ENCODE measurements at places on chromosomes 12 and 14.

- DNase-seq = no peak
Observed at GRCh38 chr12:6193853-6194815, 6.1 kb upstream of the CD9 start.

- DNase-seq = no peak
Observed at GRCh38 chr14:23131482-23131881, 12.4 kb upstream of the CEBPE start.

DNA sequence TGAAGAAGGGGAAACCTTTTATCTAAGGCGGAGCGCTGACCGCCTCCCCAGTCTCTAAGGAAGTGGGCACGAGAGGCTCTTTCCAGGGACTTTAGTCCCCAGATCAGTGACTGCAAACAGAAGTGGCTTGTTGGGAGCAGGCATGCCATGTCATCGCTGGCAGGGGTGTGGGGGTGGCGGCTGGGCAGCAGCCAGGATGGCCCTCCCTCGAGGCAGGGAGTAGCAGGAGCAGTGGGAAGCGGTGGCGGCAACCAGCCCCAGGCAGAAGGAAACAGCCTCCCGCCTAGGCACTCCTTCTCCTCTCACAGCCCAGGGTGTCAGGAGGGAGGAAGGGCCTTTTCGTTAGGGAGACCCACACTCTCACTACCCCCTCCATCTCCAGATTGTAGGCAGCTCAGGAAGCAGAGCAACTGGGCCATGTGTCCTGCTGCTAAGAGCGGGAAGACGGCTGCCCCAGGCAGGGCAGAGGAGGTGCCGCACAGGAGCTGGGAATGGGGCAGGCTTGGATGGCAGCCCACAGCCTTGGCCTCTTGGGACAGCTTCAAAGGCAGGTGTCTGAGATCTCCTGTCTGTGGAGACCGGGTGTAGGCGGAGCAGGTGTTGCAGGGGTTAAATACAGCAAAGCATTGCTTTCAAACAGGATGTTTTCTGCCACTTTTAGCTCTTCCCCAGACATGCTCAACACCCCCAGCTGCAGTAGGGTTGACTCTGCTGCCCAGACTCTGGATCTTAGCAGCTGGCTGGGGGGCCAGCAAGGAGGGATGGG is 21.8 kb downstream of the VDR start:
- no peak for DNase-seq

DNA sequence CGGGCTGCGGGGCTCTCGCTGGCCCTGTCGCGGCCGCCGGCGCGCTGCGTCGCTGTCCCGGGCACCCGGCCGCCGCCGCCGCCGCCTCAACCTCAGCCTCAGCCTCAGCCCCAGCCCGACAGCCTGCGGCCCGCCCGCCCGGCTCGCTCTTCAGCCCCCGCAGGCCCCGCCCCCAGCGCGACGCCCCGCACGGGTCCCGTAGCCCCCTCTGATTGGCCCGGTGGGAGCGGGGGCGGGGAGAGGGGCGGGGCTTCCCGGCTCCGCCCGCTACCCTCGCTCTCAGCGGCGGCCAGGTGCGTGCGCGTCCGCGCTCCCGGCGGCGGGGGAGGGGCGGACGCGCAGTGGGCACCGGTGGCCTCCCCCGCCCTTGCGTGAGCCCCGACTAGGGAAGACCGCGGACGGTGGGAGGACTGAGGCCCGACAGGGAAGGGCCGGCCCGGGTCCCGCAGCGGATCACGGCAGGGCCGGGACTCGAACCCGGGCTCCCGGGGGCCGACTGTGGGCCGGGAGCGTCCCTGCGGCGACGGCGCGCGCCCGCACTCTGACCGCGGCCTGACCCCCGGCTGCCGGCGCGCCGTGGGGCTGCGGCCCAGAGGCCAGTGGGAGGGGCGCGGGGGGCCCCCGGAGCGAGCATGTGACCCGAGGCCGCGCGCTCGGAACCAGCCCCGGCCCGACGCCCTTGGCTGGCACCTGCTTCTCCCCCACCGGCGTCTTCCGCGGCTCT is at the start of gene PPP1R13B:
Gene PPP1R13B, minus strand, starts transcription at position 125 of the 724 bp plus-strand sequence. CDS start 268 bp downstream, outside the sequence.
- DNase-seq = peak; percentile 87

- DNase-seq = no peak
Observed at GRCh38 chr14:103563844-103564505, 1.2 kb downstream of the COA8 start.

DNA sequence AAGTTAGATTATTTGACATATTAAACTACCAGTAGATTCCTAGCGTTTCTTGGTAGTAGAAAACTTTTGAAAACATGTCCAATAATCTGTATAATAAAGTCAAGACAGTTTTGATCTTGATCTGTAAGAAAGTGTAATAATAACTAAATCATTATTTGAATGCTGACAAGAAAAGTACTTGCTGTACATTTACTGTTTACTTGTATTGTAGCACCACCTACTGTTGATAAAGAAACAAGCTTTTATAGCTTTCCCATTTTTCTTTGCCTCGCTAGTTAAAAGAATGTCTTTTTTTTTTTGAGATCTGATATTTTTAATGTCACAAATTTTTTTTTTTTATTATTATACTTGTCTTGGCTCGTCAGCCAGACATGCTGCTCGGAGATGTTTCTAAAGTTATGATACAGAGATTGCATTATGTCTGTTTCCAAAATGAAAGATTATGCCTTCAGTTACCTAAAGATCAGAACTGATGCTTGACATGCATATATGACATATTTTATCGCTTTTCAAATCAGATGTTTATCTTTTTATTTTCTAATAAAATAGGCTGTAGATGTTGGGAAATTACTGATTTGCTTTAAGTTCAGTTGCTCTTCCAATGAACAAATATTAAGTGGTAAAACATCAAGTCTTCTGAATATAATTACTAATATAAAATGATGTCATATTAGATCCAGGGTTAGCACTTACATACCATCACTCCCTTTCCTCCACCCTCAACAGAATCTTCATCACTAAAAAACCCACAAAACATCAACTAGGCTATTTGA is 140.5 kb downstream of the AKAP6 start:
- DNase-seq = no peak

DNA sequence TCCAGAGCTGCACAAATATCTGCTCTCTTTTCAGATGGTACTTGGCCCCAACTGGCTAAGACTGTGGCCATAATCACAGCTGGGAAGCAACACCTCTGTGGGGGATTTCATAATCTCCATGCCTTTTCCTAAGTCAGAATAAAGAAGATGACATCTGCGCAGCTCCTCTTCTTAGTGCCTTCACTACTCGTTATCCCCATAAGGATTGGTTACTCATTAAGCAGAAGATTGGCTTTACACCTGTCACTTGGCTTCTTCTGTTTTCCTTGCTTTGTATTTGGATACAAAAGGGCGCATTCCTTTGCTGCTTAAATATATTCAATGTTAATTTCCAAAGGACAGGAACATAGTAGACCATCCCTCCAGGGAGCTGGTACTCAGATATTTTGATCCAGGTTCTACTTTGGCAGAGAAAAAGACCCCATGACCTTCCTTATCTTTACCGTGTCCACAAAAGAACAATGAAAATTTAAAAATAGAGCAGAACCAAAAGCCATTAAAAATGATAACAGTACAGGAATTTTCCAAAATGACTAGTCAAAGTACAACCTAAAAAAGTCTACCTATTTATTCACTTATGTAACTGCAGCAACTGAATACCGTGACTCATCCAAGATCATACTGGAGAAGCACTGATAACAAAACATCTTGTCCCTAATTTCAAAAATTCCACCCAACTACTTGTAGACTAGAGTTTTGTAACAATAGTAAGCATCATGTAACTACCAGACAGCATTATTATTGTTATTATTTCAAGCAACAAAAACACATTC is 352.3 kb upstream of the TMPO start:
- DNase-seq = no peak

DNA sequence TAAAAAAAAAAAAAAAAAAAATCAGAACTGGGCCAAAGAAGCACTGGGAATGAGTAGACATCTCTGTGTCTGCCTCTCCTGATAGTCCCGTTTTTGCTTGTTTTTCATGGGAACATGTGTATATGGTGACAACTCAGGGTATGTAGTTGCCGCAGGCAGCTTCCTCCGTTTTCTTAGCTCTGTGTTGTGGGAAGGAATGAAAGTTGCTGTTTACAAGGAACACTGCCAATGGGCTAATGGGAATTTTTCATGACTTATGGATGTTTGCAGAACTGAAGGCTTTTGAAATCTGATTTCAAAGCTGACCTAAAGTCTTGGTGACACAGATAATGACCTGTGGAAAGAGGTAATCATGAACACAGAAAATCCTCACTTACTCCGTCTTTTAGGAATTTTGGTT is 146.4 kb upstream of the BTG1 start:
- DNase-seq = no peak

DNA sequence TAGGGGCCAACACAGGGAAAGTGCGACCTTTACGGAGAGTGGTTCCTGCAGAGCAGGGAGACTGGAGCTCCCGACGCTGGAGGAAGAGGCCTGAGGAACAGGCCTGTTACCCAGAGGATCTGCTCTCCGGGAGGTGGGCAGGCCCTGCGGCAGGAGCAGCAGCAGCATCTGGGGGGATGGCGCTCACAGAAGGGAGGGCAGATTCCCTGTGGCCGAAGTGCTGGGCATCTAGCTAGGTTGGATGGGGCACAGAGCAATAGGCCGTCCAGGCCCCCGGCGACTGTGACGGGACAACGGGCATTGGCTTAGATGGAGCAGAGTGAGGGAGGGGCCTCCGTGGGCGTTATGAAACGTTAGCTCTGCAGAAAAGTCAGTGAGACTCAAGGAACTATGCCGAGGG is 135.6 kb downstream of the PIWIL1 start:
- DNase-seq = no peak

DNA sequence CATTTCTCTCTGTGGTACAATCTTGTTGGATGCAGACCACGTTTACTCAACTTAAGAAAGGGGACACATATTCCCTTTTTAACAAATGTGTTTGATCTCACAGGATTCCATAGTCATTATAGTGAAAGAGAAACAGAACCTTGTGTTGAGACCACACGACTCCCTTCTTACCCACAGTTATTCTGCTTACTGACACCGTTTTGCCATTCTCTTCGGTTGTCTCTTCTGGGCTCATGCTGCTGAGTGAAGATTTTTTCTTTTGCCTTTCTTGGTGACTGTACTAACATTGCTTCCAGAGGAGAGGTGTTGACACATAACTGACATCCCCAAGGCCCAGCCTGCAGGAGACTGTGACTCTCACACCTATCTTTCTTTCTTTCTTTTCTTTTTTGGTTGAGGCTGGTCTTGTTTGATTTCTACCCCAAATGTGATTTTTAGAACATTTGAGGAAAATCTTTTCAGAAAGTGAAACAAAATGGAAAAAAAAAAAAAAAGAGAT is 61.2 kb upstream of the OTOGL start:
- no peak for DNase-seq

DNA sequence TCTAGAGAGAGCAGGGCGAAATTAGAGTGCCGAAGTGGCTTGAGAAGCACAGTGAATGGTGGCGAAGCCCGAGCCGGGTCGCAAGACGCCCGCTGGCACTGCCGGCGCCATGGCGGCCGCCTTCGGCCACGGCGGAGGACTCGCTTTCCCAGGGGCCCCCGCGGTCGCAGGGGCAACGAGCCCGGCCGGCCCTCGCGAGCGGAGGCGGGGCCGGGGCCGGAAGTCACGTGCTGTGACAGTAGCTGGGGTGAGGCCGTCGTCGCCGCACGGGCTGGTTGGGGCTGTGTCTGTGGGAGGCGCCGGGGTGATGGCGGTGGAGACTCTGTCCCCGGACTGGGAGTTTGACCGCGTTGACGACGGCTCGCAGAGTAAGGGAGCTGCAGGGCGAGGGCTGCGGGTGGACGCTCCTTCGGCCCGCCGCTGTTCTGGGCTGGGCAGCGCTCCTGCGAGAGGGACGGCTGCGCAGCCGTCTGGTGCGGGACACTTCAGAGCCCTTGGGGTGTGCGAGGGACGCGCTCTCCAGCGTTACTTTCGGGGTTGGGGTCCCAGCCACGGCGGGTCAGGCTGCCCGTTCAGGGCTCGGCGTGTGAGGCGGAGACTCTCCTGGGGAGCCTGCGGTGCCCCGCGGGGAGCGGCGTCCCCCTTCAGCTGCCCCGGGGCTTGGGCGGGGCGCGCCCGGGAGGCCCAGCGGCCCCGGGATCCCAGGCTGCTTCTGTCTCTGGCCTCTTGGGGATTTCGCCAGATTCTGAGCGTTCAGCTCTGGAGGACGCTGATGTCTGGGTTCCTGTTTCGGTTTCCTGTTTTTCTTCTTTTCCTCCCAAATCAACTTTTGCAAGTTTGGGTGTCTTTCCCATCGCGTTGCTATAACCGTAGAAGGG is at the start of gene WASHC4:
Gene WASHC4, plus strand, starts transcription at position 238 of the 878 bp plus-strand sequence. Its CDS starts 70 bp downstream, at position 308.
- DNase-seq = peak; percentile 94

GRCh38 chr12:93500667-93501066 is 33.4 kb downstream of the MRPL42 start:
- DNase-seq = no peak

DNA sequence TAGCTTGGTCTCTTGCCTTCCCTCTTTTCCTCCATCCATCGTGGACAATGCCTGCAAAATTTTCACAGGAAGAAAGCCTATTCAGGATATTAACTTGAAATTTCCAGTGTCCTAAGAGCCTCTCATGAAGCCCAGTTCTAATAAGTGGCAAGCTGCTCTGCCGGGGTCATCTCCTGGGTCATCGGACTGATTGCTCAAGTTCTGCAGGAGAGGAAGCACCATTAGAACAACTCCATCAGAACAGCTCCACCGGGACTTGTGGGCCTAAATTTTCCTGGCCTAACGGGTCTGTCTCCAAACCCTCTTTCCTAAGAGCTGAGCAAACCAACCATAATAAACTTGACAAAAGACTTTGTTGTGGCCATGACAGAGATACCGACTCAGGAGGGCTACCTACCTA is 13.9 kb downstream of the ERG28 start:
- no peak for DNase-seq

DNA sequence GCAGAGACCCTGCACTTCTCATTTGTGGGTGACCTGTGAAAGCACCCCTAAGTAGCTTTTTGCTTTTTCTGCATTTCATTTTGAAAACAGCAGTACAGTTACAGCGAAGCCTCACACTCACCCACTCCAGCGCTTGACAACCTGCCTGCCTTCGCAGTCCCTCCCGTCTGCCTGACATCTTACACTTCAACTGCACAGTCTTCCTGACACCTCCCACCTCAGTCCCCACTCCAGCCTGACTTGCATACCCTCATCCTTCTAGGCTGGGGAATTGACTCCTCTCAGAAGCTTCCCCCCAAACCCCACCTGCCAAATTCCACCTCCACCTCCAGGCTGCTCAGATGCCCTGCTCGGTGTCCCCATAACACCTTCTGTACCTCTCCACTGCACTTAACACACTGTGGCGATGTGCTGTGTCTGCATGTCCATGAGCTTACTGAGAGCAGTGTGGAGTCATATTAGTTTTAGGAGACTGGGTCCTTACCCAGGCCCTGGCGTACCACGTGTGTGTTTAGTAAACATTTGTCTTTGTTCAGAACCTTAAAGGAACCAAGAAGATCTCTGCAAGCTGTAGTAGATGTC is 159.4 kb downstream of the PRKCH start:
- no peak for DNase-seq

Measured in T-helper 1 cell (primary cell).